Kidney glomerular epithelial cell (primary cell): ENCODE measurements at places on chromosomes 12 and 14.

DNA sequence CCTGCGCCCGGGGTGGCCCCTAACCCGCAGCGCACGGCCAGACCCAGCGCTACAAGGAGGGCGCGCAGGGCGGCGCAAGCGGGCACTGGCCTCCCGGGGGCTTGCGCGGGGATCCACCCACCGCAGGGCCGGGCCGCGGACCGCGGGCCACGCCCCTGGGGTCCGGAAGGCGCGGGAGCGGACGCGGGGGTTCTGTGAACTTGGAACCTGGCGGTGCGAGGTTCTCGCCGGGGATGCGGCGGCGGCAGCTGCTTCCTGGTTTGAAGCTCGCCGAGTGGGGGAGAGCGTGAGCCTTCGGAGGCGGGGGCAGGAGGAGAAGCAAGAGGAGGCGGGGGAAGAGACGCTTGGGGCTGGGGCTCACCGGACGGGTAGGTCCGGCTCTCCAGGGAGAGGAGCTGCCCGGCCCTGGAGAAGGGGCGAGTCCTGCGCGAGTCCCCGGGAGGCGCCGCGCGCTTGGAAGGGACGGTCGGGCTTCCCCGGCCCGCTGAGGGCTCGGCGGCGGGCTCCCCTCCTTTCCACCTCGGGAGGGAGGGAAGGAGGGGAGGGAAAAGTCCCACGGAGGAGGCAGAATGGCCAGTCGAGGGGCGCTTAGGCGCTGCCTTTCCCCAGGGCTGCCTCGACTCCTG is at the start of gene PRKCH:
Gene PRKCH (plus strand): TSS at position 195 of the 626 bp plus-strand sequence. CDS start 523 bp downstream, outside the sequence.
- DNase-seq: no peak

DNA sequence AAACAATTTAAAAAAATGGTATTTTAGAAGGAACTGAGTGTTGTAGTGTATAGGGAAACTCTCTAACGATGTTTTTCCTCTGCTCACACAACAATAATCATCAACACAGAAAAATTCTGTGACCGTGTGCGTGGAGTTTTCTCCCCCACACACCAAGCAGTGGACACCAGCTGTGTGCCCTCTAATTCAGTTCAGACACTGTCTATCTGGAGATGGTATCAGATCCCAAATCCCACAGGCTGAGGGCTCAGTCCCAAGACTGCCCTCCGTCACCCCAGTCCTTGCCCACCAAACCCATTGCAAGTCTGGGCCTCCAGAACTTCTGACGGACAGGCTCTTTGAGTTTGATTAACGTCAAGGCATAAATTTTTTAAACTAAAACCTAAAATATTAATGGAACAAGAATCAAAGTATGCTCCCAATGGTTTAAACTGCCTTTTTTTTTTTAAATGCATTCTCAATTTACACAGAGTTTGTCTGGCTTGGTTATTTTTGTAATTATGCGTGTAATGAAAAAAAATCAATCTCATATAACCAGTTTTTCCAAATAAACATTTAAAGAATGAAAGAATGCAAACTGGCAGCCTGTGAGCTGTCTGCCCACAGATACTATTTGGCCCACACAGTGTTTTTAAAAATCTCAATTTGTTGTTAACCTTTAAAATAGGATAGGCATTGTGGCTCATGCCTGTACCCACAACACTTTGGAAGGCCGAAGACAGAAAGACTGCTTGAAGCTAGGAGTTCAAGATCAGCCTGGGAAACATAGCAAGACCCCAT is 19.2 kb downstream of the BLTP3B start:
- no peak for DNase-seq

GRCh38 chr14:104796687-104797081 is 1.1 kb upstream of the AKT1 start:
- no peak for DNase-seq

DNA sequence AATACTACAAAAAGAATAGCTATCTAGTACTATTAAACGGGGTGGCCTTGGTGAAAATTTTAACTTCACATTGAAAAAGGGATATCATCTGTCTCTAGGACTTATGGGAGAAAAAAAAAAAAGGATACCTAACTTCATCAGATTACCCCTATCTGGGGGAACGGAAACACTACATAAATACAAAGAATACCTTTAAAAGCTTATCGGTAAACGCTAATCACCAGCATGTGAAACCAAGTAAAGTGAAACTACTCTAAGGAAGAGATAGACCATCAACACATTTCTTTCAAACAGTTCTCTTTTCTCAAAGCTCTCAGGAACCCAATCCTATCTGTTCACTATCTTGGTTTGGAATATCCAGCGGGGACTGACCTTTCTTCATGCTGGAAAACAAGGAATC is 3.5 kb downstream of the KICS2 start:
- no peak for DNase-seq

DNA sequence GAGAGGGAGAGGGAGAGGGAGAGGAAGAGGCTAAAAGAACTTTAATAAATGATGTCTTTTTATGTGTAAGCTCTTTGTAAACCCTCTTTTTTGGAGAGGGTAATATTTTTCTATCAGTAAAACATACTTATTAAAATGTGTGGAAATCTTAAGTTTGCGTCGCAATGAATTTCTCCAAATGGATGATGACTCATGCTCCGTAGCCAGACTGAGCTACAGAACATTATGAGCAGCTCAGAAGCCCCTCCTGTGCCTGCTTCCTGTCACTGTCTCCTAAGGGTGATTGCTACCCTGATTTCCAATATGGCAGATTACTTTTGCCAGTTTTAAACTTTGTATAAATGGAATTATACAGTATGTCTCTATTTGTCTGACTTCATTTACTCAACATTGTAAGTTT is 13.0 kb upstream of the PYGL start:
- no peak for DNase-seq

GRCh38 chr14:24632336-24632735 is 1.7 kb downstream of the GZMB start:
- DNase-seq: no peak

- DNase-seq: peak; percentile 65
Observed at GRCh38 chr14:64726585-64726890, 22.3 kb downstream of the PLEKHG3 start.

DNA sequence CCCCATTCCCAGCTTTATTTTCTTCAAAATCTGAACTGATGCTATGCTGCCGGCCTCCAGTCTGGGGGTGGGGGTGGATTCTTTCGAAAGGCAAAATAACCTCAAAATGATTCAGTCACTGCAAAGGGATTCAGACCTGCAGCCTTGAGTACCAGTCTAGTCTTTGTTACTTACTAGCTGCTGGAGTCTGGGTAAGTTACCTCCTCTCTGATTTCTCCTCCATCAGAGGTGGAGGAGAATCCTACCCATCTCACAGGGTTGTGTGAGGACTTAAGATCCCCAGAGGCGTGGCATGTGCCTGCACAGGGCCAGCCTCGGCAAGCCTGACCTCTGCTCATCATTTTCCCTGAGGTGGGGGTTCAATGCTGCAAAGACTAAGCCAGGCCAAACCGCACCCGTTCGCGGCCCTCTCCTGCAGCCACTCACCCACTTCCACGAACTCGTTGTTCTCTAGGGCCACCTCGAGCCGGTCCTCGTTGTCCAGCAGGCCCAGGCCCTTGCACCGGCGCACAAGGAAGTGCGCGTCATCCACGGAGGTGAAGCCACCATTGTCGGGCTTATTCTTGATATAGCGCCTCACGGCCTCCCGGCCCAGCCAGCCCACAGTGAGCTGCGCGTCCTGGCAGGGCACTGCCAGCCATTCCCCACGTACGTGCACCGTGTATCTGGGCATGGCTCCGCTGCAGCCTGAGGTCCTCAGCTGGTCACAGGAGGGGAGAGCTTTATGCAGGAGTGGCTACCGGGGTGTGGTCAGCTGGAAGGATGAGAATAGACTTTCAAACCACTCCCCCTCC is 709 bp downstream of the HAL start:
- DNase-seq: no peak

- peak; percentile 86 for DNase-seq
Observed at GRCh38 chr12:57771236-57771872, 551 bp downstream of the METTL1 start.

DNA sequence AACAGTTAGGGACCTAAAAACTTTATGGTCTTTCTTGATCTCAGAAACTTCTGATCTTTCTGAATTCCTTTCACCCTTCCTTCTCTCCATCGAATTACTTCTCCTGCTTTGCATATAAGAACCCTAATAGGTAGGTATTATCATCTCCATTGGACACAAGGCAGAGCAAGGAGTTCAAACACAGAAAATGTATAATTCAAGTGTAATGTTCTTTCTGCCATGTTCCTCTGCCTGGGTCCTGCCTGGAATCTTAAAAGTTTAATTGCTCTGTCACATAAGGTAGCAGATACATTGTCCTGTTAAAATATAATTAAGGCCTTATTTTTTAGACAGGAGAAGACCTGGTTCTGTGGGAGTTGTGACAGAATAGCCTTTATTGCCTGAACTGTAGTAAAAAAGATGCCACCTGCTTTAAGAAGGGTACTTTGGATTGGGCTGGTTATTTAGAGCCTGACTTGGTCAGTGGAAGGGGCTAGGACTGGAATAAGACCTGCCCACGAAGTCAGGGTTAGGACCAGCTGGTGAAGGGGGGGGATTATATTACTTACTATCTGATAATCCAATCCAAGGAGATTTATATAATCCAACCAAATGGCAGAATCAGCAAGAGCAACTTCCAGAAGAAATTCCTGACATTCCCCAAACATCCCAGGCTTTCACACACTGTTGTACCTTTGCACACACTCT is 10.4 kb downstream of the G2E3 start:
- DNase-seq: peak; percentile 22

DNA sequence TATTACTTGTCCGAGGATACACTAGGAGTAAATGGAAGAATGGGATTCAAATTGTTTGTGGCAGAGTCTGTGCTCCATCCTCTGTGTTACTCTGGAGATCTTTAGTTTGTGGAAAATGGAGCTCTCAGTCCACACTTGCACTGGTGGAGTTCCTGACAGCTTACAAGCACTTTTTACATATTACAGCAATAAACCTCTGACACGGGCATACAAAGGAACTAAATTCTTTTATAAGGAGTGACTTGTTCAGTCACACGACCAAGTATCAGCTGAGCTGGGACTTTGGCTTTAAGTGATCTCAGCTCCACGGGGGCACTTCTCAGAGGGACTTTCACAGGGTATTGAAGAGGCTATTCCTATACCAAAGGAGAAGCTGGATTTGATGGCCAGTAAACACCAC is 417.5 kb downstream of the LRIG3 start:
- DNase-seq: no peak

DNA sequence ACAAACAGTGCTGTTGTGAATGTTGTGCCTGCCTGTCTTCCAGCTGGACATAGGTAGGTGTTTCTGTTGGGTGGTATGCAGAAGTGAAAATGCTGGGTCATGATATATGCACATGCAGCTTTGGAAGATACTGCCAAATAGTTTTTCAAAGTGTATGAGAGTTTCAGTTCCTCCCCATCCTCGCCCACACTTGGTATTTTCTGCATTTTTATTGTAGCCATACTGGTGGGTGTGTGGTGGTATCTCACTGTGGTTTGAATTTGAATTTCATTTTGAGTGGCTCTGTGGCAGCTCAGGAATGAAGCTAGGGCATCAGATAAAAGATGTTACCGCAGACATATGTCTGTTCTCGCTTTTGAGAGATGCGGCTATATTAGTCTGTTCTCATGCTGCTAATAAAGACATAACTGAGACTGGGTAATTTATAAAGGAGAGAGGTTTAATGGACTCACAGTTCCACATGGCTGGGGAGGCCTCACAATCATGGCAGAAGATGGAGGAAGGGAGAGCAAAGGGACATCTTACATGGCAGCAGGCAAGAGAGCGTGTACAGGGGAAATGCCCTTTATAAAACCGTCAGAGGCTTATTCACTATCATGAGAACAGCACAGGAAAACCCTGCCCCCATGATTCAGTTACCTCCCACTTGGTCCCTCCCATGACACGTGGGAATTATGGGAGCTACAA is 183.1 kb downstream of the CAND1 start:
- DNase-seq: no peak
